Hematopoietic multipotent progenitor cell treated with erythropoietin and hydrocortisone succinate and interleukin-3 and kit ligand, for 6 days (in vitro differentiated cells): ENCODE measurements at places on chromosomes 16 and 17.

DNA sequence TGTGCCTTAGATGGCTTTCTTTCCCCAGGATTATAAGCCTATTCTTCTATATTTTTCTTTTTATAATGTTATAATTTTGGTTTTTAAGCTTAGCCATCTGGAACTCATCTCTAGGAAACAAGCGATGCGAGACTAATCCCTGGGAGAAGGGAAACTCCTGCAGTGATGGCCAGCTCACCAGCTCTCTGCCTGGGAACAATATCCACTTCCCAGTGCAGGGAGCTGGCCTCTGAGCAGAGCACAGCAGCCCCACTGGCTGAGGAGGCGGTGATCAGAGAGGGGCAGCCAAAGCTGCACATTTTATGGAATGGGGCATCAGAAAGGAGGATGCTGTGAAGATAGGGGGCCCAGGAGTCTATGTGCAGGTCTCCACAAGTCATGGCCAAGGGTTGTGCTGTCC, 183.3 kb downstream of the LGALS9B start:
- DNase-seq, result no peak

- no peak for DNase-seq
These were observed 1.5 kb downstream of the MXRA7 start for GRCh38 chr17:76709077-76709950.

- DNase-seq, result no peak
These were observed 118.5 kb downstream of the CEP112 start for GRCh38 chr17:66073384-66073783.

DNA sequence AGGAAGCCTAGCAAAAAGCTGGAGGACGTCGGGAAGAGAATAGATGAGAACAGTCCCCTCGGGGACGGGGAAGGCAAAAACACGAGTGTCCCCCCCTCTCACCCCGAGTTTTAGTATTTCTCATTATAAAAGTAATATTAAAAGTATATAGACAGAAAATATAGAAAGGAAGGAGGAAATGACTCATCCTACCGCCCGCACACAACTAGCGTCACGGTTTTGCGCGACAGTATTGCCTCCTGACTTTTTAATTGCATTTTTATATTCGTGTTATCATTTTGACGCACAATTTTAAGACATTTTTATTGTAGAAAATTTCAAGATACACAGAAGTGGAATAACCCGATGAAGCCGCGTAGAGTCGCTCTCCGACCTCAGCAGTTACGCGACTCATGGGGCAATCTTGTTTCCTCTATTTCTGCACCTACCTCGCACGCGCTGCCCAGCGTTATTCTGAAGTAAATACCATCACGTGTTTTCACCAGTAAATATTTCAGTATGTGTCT, 652 bp upstream of the SLC25A19 start:
- DNase-seq, result peak; percentile 88

- peak; percentile 48 for DNase-seq
These were observed 41.3 kb upstream of the BCAR1 start for GRCh38 chr16:75292691-75293090.

DNA sequence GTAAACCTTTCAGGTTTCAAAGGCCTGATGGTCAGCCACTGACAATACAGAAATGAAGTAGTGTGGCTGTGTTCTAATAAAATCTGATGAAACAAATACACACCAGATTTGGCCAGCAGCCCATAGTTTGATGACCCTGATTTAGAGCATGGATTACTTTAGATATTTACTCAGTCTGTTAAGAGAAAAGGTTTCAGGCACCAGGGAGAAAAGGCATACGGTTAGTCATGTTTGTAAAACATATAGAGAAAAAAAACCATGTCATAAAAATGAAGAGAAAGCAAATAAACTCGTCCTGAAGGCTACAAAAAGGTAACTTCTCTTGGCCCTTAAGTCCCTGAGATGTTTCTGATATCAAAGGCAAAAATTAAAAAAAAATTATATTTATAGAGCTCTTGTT, 112.1 kb downstream of the ADAMTS18 start:
- DNase-seq, result no peak

DNA sequence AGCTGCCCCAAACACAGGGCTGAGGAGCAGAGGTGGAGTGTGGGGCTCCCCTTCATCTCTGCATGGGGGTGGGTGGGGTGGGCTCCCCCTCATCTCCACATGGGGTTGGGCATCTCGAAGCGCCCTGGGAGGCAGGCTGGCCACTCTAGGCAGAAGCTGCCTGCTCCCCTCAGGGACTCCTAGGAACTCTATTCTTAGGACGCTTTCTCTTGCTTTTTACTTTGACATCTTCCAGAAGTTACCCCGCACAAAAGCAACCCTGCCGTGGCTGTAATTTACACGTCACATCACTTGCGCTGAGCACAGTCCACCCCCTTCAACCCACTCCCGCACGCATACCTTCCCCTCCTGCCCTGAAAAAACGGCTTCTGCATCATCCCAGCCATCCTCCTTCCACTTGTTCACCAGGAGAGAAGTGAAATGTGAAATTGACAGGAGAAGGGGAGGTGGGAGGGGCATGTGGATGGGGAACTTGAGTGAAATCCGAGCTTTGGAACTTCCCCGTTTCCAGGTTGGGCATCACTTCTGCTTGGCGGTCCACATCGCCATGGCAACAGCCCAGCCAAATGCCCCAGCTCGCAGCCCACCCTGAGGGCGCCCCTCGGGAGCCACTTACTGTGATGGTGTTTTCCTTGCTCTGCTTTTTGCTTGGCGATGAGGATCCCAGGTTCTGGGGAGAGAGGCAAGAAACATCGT, 53.7 kb upstream of the RCVRN start:
- no peak for DNase-seq

GRCh38 chr16:87233928-87234327, 83.3 kb downstream of the C16orf95 start:
- DNase-seq, result peak; percentile 37

- DNase-seq, result no peak
These were observed 14.2 kb downstream of the RNF112 start for GRCh38 chr17:19424934-19425868.

DNA sequence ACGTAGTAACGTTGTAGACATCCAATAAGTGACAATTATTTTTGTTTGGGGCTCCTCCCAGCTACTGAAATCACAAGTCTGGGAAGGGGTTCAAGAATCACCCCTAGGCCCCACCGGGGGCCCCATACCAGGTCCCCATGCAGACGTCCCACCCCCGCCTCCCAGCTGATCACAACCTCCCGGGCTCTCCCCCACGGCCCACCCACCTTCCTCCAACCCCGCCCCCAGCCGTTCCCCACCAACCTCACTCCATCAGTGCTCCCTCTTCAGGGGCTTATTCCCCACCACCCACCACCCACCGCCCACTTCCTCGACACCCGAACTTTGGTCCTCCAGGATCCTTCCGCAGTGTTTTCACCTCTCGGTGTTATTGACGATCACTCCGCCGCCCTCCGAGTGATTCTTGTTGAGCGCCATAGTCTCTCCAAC, 240 bp downstream of the WBP2 start:
- no peak for DNase-seq

DNA sequence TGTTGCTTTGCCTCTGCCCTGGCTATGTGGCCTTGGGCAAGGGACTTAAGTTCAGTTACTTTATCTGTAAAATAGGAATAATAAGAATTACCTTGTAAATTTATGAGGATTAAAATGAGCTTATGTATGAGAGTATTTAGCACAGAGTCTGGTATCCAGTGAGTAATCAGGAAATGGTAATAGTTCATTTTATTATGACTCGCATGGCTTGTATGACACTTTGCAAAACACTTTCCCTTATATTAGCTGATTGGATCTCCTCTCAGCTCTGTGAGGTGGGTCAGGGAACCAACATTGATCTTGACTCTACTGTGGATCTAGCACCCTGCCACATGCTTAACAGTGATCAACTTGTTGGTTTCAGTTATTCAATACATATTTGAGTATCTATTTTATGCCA, 8.3 kb upstream of the CDH3 start:
- no peak for DNase-seq

- peak; percentile 35 for DNase-seq
These were observed 164.5 kb downstream of the PRKCA start for GRCh38 chr17:66466840-66467367.

DNA sequence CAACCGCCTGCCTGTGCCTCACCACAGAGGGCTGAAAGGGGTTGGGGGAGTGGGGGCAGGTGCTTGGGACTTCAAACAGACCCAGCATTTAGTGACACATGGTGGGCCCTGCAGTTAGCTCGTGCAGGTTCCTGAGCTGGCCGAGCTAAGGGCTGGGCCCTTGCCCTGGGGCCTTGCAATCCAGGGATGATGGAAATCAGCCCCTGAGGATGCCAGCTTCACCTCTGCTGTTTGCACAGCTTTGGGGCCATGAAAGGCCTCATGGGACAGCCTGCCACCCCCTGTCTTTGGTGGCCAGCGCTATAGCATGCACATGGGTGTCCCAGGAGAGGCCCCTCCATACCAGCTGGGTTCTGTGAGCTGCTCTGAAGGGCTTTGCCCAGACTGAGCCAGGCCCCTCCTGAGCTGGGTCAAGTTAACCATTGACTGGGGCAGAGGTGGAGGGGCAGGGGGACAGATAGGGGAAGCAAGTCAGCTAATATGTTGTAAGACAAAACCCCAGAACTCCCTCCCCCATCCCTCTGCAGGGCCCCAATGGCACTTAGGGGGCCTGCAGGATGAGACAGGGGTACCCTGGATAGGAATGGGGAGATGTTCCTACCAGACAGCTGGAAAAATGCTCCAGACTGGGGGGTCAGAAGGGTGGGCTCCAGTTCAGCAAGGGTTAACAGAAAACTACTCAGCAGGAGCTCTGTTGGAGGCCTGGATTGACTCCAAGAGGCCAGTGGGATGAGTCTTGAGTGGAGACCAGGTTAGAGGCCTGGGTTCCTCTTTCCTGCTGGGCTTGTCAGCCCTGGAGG, 692 bp downstream of the PRR15L start:
- DNase-seq, result no peak

DNA sequence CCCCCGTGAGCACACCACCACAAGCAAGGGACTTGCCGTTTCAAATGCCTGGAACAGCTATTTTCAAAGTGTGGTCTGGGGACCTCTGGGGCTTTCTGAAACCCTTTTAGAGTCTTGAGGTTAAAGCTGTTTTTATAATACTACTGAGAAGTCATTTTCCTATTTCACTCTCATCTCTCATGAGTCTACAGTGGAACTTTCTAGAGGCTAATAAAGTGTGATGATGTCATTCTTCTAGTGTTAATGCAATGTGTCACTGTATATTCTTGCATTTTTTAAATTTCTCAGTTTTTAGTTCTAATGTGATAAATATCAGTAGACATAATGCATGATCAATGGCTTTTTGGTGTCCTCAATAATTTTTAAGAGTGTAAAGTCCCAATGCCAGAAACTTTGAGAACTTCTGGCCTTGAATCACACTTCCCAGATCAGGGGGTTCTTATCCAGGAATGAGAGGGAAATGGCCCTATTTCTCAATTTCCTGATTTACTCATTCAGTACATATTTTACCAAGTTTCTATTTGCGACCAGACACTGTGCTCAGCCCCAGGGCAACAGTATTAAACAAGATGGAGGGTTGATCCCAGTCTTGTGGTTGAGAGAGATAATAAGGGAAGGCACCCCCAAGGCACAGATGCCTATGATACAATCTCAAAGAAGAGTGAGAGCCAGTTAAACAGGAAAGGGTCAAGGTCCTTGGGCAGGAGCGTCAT, 444.0 kb downstream of the HS3ST3B1 start:
- no peak for DNase-seq

DNA sequence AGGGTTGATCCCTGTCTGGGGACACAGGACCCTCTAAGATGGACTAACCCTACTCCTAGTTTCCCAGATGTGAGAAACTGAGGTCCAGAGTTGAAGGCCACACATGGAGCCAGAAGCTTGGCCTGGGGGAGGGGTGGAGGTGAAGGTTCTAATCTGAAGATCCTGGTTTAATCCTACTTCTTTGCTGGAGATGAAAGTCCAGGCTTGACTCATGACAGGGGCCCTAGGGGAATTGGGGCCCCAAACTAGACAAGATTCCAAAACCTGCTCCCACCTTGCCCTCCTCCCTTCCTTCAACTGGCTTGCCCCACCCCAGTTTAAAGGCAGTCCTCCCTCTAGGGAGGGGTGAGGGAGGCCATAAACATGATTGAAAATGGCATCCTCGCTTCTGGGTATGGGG, 21.6 kb downstream of the IGF2BP1 start:
- no peak for DNase-seq

GRCh38 chr16:66135838-66136237, 230.7 kb upstream of the CDH5 start:
- DNase-seq, result no peak

- DNase-seq, result no peak
These were observed 14.2 kb downstream of the SAMD14 start for GRCh38 chr17:50115756-50116155.

DNA sequence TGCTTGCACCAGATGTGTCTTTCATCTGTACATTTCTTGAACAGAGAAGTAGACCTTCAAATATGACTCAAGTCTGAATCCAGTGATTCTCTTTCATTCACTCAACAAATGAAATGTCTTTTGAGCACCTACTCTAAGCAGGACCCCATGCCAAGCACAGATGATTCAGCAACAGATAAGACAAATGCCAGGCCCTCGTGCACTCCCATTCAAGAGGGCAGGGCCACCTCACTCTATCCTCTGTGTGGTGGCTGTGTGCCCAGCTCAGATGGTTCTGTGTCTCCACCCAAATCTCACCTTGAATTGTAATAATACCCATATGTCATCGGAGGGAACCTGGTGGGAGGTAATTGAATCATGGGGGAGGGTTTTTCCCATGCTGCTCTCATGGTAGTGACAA, 74.1 kb upstream of the NKD1 start:
- DNase-seq, result peak; percentile 38

GRCh38 chr17:2351269-2351668, 14.0 kb downstream of the SGSM2 start:
- DNase-seq, result no peak

GRCh38 chr16:66623755-66624154, 19.3 kb downstream of the CMTM3 start:
- DNase-seq, result no peak

GRCh38 chr17:77916264-77916663, 42.2 kb upstream of the TNRC6C start:
- no peak for DNase-seq

DNA sequence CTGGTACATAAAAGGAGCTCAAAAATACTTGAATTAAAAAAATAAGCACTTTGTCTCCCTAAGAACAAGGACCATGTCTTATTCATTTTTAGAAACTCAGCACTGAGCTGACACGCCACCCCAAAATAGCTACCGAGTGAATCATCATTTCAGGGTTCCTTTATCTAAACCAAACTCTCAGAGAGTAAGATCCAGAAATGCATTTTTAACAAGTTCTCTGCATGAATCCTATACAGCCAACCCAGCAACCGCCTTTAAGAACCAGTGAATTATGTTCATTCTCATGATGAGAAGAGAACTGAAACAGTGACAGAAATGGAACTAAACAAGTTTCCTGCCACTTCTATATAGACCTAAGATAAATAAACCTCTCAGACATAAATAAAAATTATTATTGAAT, 8.7 kb downstream of the C16orf87 start:
- no peak for DNase-seq

GRCh38 chr17:58415371-58416055, 1.8 kb downstream of the RNF43 start:
- no peak for DNase-seq
